ENCODE measurements at places on chromosomes 13 and 19.

GRCh38 chr19:14383661-14384555 lies 2.7 kb downstream of the ADGRE5 start:
- DNase-seq: no peak

DNA sequence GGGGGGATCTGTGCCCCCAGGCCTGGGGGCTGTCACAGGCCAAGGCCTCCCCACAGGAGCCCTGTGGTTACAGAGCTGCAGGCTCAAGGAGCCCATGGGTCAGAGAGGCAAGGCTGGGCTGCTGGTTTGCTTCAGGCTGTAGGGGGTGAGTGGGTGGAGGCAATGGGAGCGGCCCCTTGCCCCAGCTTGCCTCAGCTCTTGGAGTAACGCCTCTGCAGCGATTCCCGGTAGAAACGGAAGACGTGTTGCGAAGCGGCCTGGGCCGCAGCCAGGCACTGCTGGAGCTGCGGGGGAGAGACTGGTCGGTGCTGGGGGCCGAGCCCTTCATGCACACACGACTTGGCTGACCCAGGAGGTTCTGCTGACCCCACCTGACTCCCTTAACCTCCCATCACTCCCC lies 10.1 kb downstream of the TMEM91 start:
- DNase-seq: no peak

DNA sequence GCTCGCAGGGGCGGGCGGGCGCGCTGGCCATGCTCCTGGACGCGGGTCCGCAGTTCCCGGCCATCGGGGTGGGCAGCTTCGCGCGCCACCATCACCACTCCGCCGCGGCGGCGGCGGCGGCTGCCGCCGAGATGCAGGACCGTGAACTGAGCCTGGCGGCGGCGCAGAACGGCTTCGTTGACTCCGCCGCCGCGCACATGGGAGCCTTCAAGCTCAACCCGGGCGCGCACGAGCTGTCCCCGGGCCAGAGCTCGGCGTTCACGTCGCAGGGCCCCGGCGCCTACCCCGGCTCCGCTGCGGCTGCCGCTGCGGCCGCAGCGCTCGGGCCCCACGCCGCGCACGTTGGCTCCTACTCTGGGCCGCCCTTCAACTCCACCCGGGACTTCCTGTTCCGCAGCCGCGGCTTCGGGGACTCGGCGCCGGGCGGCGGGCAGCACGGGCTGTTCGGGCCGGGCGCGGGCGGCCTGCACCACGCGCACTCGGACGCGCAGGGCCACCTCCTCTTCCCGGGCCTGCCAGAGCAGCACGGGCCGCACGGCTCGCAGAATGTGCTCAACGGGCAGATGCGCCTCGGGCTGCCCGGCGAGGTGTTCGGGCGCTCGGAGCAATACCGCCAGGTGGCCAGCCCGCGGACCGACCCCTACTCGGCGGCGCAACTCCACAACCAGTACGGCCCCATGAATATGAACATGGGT lies 599 bp downstream of the ZIC2 start:
- no peak for DNase-seq

- DNase-seq: no peak
These were observed 495.4 kb downstream of the LMO7 start for GRCh38 chr13:76131551-76131950.

DNA sequence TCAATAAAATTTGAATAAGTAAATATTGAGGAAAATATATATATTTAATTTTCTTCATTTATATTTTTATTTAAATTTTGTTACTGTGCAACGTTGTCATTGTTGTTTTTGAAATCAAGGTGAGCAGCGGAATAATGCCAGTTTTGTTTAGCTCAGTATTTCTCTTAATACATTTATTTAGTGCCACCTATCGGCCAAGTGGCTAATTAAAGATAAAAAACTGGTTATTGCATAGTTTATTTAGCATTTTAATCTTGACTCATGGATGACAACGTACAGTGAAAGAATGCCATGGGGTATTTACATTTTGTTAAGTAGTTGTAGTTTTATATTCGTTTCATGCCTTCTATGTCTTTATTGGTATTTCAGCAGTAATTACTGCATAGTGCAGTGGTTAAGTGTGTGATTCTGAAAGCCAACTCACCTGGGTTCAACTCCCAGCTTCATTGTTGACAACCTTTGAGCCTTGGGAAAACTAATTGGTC lies 265.9 kb downstream of the MYO16 start:
- no peak for DNase-seq
